ENCODE measurements at places on chromosomes 2 and 18.

GRCh38 chr2:78686625-78687153, 338.8 kb upstream of the REG3G start:
- no peaks in the 10 kb centered on the region for H3K36me3 ChIP-seq
- H3K27ac ChIP-seq, result no peak overlapping the region
- H3K4me3 ChIP-seq, result no peak overlapping the region

DNA sequence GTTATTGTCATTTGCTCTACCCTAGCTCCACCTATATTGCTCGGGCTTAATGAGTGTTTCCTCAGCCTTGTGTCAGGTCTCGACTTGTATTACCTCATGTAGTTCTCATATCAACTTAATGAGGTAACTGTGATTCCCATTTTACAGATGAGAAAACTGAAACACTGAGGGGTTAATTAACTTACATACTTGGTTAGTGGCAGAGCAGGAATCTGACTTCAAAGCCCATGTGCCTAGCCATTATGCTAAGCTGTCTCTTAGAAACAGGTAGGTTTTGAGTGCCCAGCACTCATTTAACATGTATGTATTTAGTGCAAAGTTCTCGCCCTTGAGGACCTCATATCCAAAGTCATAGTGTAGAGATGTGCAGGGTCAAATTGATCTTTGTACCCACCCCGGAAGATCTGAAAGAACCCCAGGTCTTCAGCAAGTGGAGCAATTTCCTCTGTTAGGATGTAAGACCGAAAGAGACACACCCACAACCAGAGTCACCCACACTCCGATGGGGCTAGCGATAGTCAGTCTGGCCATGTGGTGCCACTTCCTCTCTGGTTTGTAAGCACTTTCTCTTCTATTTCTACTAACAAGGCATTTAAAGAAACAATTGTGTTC, 121.0 kb upstream of the SLC39A10 start:
- H3K4me3 ChIP-seq, result peak overlapping the region; percentile 7
- peak overlapping the region; percentile 95 for H3K27ac ChIP-seq

DNA sequence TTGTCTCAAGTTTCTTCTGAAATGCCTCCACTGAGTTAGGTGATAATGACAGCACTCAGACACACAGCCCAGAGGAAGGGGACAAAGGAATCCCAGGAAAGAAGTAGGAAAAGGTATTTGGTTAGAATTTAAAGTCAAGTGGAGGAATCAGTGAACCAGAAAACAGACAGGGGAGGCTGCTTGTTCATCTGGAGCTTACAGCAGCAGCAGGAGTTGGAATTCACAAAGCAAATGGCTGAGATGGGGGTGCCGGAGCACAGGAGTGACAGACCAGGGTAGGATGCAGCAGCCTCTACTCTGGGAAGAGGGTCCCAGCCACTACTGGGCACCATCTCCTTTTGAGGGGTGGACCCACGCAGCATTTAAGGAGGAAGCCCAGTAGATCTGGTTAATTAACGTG, 104.8 kb downstream of the ST6GAL2 start:
- H3K27me3 ChIP-seq, result peaks cover 2% of the 10 kb centered on the region
- no peaks in the 10 kb centered on the region for H3K36me3 ChIP-seq
- no peak overlapping the region for H3K27ac ChIP-seq
- no peak overlapping the region for H3K4me3 ChIP-seq

- peaks cover 22% of the 10 kb centered on the region for H3K4me1 ChIP-seq
- H3K27me3 ChIP-seq, result no peaks in the 10 kb centered on the region
Measured at GRCh38 chr2:160649698-160650097, 156.1 kb upstream of the RBMS1 start.

DNA sequence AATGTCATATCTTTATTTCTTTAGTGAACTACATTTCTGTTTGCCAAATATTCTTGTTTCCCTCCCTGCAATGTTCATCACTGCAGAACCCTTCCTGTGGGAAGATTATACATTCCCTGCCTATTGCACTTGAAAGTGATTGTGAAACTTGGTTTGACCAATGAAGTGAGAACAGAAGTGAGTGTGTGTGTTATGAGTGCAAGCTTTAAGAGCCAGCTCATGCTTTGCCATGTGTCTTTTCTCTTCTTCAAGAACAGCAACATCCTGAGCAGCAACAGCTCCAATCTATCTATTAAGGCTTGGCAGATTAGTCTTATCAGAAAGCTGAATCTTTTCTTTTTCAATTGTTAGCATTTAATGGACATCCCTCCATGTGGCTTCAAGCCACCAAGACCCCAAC, 42.0 kb upstream of the UBE2E3 start:
- peaks cover 3% of the 10 kb centered on the region for H3K36me3 ChIP-seq
- H3K4me3 ChIP-seq, result no peak overlapping the region
- no peak for DNase-seq
- no peak overlapping the region for H3K27ac ChIP-seq
- H3K4me1 ChIP-seq, result peaks cover 23% of the 10 kb centered on the region
- peaks cover 11% of the 10 kb centered on the region for H3K27me3 ChIP-seq

- peaks cover 3% of the 10 kb centered on the region for H3K27me3 ChIP-seq
- no peaks in the 10 kb centered on the region for H3K36me3 ChIP-seq
- H3K27ac ChIP-seq, result no peak overlapping the region
- no peak for DNase-seq
- peaks cover 6% of the 10 kb centered on the region for H3K4me1 ChIP-seq
- no peak overlapping the region for H3K4me3 ChIP-seq
Measured at GRCh38 chr2:109689973-109690372, 75.8 kb downstream of the SOWAHC start.

DNA sequence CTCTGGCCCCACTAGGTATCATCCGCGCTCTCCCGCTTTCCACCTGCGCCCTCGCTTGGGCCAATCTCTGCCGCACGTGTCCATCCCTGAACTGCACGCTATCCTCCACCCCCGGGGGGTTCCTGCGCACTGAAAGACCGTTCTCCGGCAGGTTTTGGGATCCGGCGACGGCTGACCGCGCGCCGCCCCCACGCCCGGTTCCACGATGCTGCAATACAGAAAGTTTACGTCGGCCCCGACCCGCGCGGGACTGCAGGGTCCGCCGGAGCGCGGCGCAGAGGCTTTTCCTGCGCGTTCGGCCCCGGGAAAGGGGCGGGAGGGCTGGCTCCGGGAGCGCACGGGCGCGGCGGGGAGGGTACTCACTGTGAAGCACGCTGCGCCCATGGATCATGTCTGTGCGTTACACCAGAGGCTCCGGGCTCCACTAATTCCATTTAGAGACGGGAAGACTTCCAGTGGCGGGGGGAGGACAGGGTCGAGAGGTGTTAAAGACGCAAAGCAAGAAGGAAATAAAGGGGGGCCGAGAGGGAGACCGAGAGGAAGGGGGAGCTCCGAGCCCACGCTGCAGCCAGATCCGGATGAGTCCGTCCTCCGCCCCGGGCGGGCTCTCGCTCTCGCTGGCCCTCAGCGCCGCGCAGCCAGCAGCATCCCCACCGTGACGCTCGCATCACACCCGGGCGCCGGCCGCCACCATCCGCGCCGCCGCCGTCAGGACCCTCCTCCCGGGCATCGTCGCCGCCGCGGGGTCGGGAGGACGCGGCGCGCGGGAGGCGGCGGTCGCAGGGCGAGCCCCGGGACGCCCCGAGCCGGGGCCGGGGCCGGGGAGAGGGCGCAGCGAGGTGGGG, 664 bp downstream of the NETO1 start:
- no peaks in the 10 kb centered on the region for H3K36me3 ChIP-seq
- peaks cover 28% of the 10 kb centered on the region for H3K27me3 ChIP-seq
- no peak overlapping the region for H3K4me3 ChIP-seq
- H3K27ac ChIP-seq, result no peak overlapping the region
- H3K4me1 ChIP-seq, result peaks cover 5% of the 10 kb centered on the region
- DNase-seq, result no peak

DNA sequence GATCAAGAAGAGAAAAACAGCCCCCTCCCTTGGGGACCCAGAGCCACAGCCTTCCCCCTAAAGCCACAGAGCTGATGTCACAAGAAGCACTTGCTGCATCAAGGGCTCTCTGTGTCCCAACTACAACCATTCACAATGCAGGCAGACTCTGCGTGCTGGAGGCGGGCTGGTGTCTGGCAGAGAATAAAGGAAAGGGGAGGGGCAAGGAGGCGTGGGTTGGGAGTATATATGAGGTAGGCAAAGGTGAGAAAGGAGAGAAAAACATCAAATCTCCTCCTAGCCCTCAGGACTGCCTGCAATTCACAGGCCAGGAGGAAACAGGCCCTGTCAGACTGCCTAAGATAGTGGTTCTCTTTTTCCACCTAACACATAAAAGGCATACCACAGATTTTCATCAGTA, 48.8 kb upstream of the IHH start:
- peak overlapping the region; percentile 60 for H3K27ac ChIP-seq
- peaks cover 45% of the 10 kb centered on the region for H3K4me1 ChIP-seq
- peaks cover 3% of the 10 kb centered on the region for H3K36me3 ChIP-seq
- H3K27me3 ChIP-seq, result no peaks in the 10 kb centered on the region
- DNase-seq, result peak; percentile 93

GRCh38 chr2:49959961-49960553, 805.7 kb upstream of the FSHR start:
- no peak overlapping the region for H3K27ac ChIP-seq
- no peaks in the 10 kb centered on the region for H3K27me3 ChIP-seq
- no peaks in the 10 kb centered on the region for H3K4me1 ChIP-seq

GRCh38 chr2:214591366-214591765, 180.5 kb downstream of the VWC2L start:
- H3K4me1 ChIP-seq, result no peaks in the 10 kb centered on the region
- H3K27me3 ChIP-seq, result no peaks in the 10 kb centered on the region
- H3K36me3 ChIP-seq, result no peaks in the 10 kb centered on the region
- DNase-seq, result no peak
- no peak overlapping the region for H3K4me3 ChIP-seq
- no peak overlapping the region for H3K27ac ChIP-seq

- peak; percentile 76 for DNase-seq
- no peaks in the 10 kb centered on the region for H3K27me3 ChIP-seq
- peak overlapping the region; percentile 77 for H3K4me3 ChIP-seq
Measured at GRCh38 chr2:190407246-190407661, 901 bp upstream of the MFSD6 start.

DNA sequence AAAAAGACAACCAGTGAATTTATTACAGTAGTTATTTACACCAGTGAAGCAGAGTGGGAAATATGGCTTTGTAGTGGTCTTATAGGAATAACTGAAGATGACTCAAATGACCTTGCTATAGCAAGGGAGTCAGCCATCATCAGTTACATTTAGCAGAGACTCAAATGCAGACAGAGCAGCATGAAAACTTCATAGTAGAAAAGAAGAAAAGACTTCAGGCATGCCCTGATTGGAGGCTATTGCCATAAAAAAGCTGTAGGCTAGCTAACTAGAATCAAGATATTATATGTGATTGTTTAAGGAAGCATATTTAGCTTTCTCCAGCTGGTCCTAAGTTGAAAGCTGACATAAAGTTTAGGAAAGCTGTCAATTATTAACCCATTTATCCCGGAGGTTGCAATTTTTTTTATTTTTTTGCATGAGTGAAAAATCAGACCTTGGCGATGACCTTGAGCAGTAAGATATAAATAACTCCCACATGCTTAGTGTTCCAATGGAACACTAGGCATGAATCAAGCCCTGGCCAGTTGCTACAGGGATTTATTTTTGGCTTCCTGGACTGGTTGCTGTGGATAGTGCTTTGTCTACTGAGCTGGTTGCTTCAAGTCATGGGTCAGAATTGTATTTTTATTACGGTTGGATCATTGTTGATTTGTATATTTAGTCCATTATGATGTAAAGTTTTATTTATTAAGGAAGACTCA, 675.6 kb upstream of the VRK2 start:
- no peaks in the 10 kb centered on the region for H3K36me3 ChIP-seq
- H3K4me1 ChIP-seq, result no peaks in the 10 kb centered on the region
- H3K27me3 ChIP-seq, result no peaks in the 10 kb centered on the region
- no peak for DNase-seq

- DNase-seq, result no peak
- H3K27me3 ChIP-seq, result peaks cover 1% of the 10 kb centered on the region
- H3K27ac ChIP-seq, result no peak overlapping the region
- H3K36me3 ChIP-seq, result no peaks in the 10 kb centered on the region
- no peaks in the 10 kb centered on the region for H3K4me1 ChIP-seq
Measured at GRCh38 chr2:236852100-236852976, 233.4 kb upstream of the COPS8 start.

DNA sequence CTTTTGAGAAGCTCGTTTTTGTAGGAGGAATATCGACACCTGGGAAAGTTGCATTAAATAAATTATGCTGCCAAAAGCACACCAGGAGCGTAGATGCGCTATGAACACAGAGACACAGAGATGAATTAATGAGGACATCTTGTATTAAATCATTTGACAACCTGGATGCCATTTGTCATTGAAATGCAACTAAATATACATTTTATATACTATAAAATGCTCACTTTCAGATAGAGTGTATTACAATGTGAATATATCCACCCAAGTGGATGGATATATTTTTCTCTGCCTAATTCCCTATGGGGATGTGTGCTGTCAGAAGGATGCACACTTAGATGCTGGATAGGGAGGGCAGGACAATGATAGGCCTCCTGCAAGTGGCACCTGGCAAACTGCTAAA, 426.2 kb downstream of the RIT2 start:
- H3K4me1 ChIP-seq, result no peaks in the 10 kb centered on the region
- H3K27ac ChIP-seq, result no peak overlapping the region
- H3K4me3 ChIP-seq, result no peak overlapping the region

DNA sequence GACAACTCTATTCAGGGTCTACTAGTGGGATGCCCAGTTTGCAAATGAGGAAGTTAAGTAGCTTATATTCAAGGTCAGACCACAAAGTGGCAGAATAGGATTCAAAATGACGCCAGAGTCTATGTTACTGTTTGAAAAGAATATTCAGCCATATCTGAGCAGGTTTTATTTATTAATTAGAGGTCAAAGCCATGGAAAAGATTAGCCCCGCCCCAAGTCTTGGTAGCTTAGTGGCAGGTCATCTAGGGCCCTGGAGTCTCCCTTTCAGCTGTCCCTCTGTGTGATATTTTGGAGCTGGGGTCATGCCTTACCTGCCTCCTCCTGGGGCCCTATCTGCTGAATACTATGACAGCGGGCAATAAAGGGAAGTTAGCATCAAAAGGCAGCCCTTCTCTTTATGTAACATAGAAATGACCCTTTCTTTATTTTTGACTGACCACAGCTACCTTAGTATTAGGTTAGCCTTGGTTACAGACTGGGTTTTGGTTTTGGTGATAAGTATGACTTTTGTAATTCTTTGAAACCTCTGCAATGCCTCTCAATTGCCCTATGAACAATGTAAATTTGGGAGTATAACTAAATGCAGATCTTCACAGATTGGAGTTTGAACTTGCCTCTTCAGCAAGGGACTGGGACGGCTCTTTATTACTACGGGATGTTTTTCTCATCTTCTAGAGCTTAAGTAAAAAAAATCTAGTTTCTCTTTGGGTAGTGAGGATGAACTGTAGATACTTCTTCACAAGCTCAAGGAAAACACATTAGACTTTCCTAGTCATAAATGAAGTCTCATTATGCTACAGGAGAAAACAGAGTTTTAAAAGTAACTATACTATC, 153.0 kb upstream of the ITGA4 start:
- H3K4me3 ChIP-seq, result peak overlapping the region; percentile 64
- no peaks in the 10 kb centered on the region for H3K27me3 ChIP-seq
- peaks cover 12% of the 10 kb centered on the region for H3K36me3 ChIP-seq

DNA sequence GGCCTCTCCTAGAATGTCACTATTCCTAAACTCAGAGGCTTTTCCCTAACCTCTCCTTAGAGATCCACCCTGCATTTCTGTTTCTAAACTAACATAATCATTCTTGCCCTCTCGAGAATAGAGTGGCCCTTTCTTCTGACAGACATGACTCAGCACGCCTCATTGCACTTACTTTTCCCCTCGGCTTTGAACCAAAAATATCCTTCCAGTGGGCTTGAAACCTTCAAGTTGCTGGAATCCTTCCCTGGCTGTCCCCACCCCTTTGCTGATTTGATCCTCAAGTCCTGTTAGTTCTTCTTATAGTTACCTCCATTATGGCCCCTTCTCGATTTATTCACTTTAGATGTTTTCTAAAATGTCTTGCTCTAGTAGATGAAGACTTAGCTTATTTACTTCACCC, 158.0 kb downstream of the LTBP1 start:
- no peak overlapping the region for H3K4me3 ChIP-seq
- H3K36me3 ChIP-seq, result no peaks in the 10 kb centered on the region
- H3K4me1 ChIP-seq, result no peaks in the 10 kb centered on the region
- H3K27me3 ChIP-seq, result peaks cover 14% of the 10 kb centered on the region

Data from activated CD8-positive, alpha-beta T cell treated with anti-CD3 and anti-CD28 coated beads for 36 hours (primary cell).